ENCODE measurements at places on chromosomes 2 and 18.

GRCh38 chr2:33765122-33765521 is 166.0 kb upstream of the FAM98A start:
- no peak for DNase-seq

GRCh38 chr2:175057078-175057685 is 52.0 kb upstream of the CHN1 start:
- no peak for DNase-seq

DNA sequence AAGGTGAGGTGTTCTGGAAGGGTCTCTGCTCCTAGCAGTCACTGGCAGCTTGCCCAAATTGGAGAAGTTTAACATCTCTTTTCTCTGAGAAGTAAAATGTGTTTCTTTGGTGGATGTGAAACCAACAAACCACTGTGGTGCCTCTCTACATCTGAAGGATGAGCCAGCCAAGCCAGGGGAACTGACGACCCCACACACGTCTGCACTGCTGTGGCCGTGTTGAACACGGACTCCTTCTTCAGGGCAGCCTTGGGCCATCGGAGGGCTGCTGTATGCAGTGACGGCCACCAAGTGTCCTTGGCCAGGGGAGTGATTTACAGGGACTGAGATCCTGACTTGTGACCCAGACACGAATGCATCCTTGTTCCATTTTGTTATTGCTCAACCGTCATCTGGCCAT is 207.8 kb downstream of the ACKR3 start:
- no peak for DNase-seq

- no peak for DNase-seq
Measured at GRCh38 chr2:240229603-240230235, 89.3 kb upstream of the OTOS start.

- no peak for DNase-seq
Measured at GRCh38 chr18:36247036-36247435, 50.5 kb upstream of the FHOD3 start.

- no peak for DNase-seq
Measured at GRCh38 chr2:180033993-180034894, 27.1 kb upstream of the CWC22 start.

DNA sequence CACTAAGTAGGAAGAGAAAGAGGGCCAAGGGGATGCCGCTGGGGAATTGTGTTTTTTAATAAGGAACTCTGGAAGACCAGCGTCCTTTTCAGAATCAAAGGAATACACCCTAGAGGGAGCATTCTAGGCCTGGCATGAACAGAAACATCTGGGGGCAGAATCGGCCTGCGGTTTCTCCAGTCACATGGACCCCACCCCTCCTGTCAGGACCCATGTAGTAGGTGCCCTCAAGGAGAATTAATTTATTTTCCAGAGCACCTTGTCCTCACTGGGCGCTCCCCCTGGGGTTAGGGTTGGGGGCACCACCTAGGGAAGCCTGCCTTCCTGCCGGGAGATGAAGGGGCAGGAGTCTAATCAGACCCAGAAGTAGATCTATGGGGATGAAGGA is 44.2 kb downstream of the TMEM37 start:
- DNase-seq = no peak

GRCh38 chr18:61720496-61720895 is 172.3 kb downstream of the RNF152 start:
- no peak for DNase-seq

- no peak for DNase-seq
Measured at GRCh38 chr2:55986700-55987440, 63.3 kb upstream of the EFEMP1 start.

DNA sequence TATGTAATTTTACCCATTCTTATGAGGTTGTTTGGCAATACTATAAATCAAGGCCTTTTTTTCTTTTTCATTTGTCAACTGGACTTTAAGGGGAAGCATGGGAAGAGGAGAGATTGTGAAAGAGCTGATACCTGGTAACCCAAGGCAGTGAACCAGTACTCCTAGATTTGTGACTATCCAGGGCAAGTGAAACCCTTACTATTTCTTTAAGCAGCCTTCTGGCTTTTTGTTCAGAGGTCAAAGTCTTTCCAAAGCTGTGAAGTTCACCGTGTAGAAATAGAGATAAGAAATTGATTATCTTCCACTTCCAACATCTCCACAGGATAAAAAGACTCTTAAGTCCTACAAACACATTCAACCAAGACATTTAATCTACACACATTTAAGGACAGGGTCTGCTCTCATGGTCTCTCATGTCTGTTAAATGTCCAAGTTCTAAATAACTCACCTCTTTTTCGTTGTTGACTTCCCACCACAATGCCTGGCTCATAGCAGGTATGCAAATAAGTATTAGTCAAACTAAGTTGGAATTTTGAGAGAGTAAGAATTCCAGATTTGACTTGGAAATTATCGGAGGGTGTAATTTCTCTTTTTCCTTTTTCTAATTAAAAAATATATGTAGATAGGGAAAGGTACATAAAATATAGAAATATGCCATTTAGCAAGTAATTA is 485.8 kb downstream of the STK39 start:
- no peak for DNase-seq

DNA sequence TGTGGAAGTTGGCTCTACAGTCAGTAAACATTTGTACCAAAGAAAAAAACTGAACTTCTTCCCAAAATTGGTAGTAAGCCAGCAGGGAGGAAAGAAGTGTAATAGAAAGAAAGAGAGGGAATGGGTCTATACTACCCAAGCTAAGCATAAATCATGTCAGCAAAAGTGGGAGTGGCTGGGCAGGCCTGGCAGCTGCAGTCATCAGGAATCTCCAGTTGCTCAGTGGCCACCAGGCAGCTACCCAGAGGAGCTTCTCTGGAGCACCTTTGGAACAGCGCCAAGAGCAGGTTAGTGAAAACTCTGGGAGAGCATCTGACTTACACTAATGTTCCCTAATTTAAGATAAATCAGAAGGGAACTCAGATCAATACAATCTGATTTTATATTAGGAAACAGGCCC is 14.3 kb downstream of the FRZB start:
- no peak for DNase-seq

GRCh38 chr2:11553661-11554398 is 20.0 kb downstream of the GREB1 start:
- no peak for DNase-seq

DNA sequence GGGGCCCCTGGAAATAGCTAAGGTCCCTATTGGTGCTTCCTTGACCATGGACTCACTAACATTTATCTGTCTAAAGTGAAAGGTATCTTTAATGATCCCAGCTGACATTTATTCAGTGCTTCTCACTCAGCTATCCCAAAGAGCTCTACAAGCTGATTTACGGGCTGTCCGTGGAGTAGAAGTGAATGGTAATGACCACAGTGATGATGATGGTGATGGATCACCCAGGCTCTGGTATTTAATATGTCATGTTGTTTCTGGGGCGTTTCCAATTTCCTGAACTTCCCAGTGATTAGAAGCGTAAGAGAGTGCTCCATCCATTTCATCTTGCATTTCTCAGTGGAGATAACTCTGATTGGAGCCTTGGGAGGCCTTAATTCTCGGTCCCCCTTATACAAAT is 304.3 kb downstream of the HRH4 start:
- no peak for DNase-seq

DNA sequence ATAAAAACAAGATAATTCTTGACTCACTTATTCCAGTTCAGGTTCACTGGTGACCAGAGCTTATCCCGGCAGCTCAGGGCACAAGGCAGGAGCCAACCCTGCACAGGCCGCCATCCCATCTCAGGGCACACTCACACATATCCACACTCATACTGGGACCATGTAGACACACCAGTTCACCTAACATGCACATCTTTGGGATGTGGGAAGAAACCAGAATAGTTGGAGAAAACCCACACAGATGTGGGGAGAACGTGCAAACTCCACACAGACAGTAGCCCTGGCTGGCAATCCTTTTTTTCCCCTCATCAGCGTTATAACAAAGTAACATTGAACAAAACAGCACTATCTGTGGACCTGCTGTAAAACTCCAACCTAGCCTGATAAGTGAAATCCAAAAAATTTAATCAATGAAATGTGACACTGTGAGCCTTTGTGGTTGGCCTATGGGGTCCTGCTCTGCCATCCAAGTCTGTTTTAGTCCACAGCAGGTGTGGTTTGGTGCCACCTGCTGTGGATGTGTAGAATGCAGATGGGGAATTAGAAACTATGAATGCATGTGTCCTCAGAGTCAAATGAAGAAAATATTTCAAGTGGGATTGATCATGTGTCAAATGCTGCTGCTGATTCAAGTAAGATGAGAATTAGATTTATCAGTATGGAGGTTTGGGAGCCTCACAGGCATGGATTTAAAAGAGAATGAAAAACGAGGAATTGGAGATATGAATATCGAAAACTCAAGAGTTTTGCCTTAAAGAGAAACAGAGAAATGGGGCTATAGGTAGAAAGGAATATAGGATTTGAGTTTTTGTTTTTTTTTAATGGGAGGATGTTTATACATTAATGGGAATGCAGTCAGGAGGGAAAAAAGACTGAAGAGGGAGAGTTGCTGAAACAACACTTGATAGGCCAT is 47.0 kb downstream of the UGP2 start:
- no peak for DNase-seq

DNA sequence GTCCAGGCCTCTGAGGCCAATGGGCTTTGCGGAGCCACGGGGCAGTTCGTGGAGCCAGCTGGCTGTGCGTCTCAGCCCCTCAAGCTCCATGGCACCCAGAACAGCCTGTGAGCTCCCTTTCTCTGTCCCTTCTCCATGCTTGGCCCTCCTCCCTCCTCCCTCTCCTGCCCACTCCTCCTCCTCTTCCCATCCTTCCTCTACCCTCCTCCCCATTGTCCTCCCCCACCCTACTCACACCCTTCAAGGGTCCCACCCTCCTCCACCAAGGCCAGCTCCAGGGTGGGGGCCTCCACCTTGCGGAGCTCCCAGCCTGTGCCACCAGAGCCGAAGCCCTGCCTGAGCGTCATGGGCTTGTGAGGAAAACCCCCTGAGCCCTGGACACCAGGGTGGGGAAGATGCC is 269.0 kb downstream of the ATAD2B start:
- no peak for DNase-seq

- no peak for DNase-seq
Measured at GRCh38 chr18:26649193-26649543, 100.8 kb upstream of the KCTD1 start.

DNA sequence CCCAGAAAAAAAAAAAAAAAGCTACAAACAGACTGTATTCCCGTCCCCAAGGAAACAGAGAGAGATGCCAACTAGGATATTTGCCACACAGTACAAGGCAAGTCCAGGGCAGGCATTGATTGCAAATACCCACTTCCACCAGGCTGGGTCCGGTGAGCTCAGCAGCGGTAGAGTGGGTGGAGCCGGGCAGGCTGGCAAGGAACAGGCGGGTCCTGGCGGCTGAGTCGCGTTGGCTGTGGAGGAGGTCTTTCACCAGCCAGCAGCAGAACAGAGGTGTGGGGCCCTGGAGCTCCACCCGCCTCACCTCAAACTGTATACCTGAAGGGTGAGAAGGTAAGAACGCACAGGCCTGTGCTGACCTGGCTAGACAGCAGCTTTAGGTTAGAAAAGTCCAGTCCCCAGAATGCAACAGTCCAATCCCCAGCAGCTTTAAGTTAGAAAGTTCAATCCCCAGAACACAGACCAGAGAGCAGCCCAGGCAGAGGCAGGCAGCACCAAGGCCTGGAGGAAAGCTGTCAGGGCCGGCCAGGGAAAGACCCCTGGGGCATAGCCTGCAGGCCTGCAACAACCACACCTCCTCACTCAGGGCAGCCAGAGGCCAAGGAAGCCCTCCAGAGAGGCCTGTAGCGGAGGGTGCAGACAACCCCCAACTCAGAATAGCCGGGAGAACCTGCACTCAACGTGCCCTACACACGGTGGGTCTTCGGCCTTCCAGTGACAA is 21.9 kb upstream of the MTERF4 start:
- DNase-seq = no peak

GRCh38 chr2:202436626-202437025 is 60.5 kb downstream of the BMPR2 start:
- no peak for DNase-seq

DNA sequence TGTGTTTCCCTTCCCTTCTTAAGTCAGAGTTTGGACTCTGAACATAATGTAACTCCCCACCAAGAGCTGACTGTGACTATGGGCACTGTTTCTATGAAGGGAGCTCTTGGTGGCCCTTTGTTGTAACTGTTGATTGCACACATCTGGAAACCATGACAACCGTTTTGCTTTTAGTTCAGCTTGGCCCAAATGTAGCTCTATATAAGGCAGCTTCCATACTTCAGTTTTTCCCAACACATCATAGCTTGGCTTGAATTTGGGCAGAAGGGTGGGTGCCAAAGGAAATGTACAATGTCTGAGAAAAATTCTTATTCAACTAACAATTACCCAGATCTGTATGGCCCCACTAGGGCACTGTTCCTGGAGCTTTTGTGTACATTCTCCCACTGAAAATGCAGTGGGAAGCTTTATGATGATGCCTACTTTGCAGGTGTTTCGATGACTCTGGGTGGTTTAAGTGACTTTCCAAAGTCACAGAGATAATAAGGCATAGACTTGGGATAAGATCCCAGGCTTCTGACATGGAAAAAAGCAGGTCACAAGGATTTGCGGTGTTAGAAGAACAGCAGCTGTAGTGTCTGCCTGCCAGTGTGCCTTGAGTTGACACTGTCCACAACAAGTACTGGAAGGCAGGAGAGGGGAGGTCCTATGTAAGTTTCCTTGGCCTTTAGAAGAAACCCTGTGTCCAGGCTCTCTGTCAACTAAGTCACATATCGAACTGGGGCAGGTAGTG is 2.4 kb upstream of the CETN1 start:
- DNase-seq = no peak

DNA sequence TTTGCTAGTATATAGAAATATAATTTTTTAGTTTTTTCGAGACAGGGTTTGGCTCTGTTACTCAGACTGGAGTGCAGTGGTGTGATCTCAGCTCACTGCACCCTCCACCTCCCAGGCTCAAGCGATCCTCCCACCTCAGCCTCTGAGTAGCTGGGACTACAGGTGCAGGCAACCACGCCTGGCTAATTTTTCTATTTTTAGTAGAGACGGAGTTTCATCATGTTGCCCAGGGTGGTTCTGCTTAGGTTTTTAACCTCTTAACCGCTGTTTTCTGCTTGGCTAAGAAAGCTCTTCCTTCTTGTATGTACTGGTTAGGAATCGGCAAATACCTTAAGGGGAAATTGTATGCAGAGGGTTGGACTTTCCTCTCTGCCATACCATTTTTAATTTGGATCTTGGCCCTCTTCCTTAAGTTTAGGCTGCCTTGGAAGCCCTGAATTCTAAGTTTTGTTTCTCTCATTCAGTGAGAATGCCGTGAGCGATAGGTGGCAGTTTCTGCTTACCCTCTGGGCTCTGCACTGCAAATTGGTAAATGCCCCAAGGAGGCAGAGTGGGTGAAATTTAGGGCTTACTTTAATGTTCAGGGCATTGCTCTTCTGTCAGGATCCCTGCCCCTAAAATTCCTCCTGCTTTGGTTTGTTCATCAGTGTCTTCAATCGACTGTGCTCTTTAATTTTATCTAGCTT is 32.3 kb downstream of the EML6 start:
- no peak for DNase-seq

DNA sequence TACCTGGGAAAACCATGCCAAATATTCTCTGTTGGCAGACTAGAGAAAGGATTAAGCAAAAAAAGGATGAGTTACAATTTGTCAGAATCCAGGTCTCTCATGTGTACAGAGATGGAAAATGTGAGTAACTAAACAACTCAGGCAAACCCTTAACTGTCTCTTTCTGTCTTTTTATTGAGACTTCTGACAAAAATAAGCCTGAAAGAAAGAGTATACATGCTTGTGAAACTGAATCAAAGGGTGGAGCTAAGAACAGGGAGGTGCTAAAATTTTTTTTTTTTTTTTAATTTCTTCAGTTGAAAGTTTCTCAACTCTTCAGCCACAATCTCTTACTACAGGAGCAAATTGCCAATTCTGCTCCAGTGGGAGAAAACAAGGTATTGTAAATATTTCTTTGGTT is at the start of gene SERPINB10:
SERPINB10 (plus strand) TSS at position 295 of the 400 bp plus-strand sequence. CDS start 7,553 bp downstream, outside the sequence.
- DNase-seq = no peak

GRCh38 chr2:228107846-228108245 is 73.6 kb downstream of the SPHKAP start:
- no peak for DNase-seq
